Activated CD4-positive, alpha-beta T cell treated with anti-CD3 and anti-CD28 coated beads for 4 hours (primary cell): ENCODE measurements at places on chromosomes 7 and 10.

DNA sequence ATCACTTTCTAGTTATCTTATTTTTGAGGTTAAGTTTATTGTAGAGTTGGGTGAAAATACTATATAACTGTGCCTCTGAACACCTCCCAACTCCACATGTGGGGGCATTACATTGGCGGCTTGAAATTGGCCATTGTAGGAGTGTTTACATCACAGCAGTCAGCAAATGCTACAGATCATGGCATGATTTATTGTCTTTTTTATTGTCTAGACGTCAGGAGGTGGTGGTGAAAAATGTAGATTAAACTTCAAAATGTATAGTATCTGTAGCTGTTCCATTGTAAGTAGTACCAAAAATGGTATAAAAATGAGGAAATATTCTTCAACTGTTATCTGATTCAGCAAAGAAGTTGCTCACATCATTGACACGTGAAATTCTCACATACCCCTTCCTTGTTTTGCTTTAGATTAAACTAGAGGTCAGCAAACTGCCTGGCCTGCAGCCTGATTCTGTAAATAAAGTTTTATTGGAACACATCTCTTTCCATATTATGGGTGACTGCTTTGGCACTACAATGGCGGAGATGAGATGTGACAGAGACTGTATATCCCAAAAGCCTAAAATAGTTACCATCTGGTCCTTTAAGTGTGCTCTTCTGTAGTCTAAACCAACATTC is 35.0 kb downstream of the TAF3 start:
- no peak for DNase-seq

DNA sequence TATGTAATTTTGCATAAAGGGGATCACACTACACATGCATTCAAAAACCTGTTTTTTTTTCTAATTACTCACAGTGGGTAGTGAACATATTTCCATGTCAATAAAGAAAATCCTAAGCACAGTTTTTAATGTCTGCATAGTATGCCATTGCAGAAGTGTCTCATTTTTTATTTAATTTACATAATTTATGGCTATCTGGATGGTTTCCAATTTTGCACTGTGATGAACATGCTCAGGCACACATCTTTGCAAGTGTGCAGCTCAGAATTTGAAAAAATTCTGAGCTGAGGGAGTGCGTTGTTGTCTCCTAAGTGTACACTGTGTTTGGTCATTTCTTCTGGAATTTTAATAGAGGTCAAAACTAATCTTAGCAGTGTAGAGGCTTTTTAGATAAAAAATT is 2.2 kb downstream of the NPFFR1 start:
- no peak for DNase-seq

GRCh38 chr7:25908154-25908949 is 243.6 kb upstream of the NFE2L3 start:
- no peak for DNase-seq

- no peak for DNase-seq
These were observed 191.9 kb downstream of the MAD1L1 start for GRCh38 chr7:2040893-2041270.

DNA sequence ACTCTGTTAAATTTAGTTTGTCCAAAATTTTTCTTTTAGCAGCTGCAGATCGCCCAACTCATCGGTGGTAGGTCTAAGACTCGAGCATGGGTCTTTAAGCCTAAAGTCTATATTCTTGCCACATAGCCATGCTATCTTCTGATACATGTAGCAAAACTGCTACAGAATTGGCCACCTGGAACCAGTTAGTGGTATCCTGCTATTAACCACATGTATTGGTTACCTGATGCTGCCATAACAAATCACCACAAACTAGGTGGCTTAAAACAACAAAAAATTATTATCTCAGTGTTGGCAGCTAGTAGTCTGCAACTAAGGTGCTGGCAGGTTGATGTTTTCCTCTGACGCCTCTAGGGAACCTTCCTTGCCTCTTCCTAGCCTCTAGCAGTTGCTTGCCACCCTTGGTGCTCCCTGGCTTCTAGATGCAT is 96.7 kb upstream of the PIK3CG start:
- no peak for DNase-seq

- peak; percentile 4 for DNase-seq
These were observed 1000.7 kb upstream of the LRRN3 start for GRCh38 chr7:110090110-110090820.

GRCh38 chr10:101244321-101245050 is 15.2 kb upstream of the LBX1 start:
- DNase-seq: no peak

DNA sequence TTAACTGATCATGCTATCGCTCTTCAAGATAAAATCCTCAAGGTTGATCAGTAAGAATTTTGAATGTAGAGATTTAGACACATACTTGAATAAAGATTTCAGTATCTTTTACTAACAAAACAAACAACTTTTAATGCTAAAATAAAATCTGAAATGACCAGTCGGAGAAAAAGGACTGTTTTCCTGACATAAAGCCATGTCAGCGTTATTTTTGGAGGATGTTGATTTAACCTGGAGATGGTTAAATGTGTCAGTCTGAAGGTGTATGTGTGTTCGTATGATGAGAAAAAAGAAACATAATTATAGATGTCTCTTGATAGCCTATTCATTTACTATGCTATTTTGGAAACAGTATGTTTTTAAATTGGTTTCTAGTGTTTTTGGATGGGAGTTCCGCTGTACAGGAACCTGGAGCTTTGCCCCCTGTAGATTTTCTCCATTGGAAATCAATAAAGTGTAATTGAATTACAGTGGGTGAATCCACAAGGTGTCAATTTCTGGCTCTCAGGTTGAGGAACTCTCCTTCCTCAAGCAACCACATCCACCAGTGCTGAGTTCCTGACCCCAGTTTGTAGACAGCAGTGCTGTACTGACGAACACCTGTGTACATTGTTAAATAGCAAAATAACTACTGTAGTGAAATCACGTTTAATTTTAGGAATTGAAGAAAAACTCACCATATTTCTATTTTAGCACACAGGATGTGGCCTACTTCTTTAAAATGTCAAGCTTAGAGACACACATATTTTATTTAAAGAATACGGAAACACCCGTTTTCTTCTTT is 670.1 kb downstream of the MAGI2 start:
- DNase-seq: no peak

- DNase-seq: no peak
These were observed 462.4 kb upstream of the NUPR2 start for GRCh38 chr7:56578612-56579011.

DNA sequence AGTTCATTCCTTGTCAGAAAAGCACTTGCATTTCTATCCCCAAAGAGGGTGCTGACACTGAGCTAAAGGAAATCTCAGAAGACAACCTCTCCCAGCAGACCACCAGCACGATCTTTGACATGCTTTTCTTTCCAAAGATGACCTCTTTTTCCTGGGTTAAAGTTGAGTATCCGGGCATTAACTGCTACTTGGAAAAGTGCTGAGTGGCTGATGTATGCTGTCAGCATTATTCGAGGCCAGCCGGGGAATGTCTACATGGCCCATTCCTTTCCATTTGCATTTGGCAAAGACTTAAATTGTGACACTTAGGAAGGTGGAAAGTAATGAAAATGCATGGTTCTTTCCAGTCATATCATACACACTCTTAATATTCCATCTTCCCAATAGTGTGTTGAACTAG is 90.6 kb upstream of the SKAP2 start:
- DNase-seq: no peak

DNA sequence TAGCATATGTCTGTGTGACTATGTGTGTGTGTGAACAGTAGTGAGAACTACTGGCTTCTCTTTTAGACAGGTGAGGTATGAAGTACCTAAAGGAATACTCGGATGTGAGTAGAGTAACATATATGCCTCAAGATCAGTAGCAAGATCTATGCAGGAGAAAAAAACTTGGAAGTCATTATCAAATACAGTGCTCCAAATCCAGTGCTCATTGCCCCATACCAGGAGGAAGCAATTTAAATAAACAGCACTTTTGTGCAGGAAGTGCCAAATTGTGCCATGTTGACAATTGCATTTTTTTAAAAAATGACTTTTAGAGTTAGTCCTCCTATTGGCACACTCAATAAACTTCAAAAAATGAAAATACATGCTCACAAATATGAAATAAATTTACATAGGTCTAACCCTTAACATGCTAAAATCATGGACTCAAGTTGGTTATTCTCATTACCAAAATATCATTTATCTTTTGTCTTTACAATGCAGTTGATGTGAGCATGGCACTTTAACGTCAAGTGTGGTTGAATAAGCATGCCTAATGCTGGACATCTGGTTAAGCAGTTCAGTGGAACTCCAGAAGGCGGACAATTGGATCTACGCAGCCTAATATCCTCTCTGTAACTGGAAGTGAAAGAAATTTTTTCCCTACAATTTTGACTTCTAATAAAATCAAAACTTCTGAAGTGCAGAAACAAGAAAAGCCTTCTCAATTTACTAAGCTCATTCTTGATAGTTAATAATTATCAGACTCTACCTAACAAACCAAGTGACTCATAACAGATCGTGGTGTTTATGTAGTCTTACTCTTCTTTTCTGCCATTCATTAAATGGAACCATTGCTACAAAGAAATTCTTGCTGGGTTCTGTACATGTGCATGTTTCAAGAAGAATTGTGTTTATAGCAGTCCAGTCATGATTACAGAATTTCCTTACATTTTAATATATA is 195.2 kb downstream of the MDFIC start:
- DNase-seq: no peak

- no peak for DNase-seq
These were observed 175.8 kb upstream of the PRKCQ start for GRCh38 chr10:6755781-6756460.

DNA sequence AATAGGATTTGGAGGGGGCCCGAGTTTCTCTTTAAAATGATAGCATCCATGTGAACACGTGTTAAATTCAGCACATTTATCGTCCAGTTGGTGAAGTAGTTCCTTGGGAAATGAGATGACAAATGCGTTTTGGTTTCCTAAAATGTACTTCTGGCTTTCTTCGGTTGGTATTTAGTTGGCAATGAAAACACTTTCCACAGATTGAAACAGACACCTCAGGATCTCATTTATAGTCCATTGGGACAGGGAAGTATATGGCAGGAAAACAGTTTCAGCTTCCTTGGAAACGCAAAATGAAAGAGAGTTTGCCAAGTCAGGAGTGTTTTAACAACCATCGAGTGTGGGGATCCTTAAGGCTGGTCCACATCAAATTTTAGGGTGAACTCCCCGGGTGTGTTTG is 19.4 kb upstream of the LYZL1 start:
- DNase-seq: no peak

- DNase-seq: no peak
These were observed 90.0 kb upstream of the IGFBP3 start for GRCh38 chr7:46011059-46011458.

GRCh38 chr7:151137076-151137675 is 30.3 kb downstream of the GBX1 start:
- DNase-seq: no peak

GRCh38 chr7:101494602-101495329 is 132.1 kb downstream of the COL26A1 start:
- no peak for DNase-seq

- DNase-seq: no peak
These were observed 62.8 kb upstream of the CUX1 start for GRCh38 chr7:101754424-101755159.

DNA sequence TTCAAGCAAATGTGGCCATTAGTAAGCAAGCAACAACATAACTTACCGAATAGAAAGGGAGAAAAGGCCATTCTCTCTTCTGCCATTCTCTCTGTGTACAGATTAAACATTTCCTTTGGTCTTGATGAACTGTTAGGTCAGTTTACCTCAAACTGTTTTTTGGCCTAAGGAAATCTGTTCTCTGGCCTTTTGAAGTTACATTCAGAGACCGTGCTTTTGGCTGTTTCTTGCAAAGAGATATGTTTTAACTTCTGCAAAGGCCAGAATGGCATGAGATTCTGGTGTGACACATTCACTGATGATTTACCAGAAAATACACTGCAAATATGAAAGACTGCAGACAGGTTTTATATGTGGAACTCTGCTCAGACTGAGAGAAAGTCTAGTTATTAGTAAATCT is 22.2 kb downstream of the AHR start:
- DNase-seq: no peak

GRCh38 chr10:26243351-26243720 is 26.8 kb downstream of the GAD2 start:
- DNase-seq: no peak

- no peak for DNase-seq
These were observed 39.1 kb upstream of the TCERG1L start for GRCh38 chr10:131350660-131351059.

GRCh38 chr10:123945325-123945920 is 53.8 kb upstream of the CPXM2 start:
- DNase-seq: no peak

GRCh38 chr10:123382491-123382890 is 228.3 kb downstream of the BUB3 start:
- DNase-seq: no peak

DNA sequence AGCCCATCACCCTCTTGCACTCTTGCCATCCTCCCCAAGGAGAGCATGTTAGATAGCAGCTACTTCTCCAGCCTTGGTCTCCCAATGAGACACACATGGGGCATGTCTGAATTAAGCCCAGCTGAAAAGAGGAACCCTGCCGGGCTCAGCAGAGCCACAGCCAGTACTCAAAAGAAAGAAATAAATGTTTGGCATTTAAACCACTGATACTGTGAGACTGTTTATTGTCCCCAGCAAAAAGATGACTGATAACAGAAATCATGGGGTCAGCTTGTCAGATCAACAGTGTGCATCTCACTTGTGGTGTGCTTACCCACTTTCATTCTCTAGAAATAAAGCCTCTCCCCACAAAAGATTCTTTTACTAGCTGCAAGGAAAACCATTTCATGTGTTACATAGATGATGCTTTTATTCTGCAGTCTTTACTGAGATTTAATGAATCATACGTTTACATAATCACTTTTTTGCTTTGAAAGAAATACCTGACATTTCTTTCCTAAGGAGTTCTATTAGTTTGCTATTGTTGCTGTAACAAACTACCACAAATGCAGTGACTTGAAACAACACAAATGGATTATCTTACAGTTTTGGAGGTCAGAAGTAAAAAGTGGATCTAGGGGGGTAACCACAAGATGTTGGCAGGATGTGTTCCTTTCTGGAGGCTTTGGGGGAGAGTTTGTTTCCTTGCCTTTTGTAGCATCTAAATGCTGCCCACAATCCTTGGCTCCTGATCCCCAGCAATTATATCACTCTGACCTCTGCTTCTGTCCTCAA is 20.9 kb downstream of the ANKRD7 start:
- no peak for DNase-seq

GRCh38 chr10:1379601-1380000 is 323.4 kb downstream of the WDR37 start:
- DNase-seq: no peak
